ENCODE measurements at places on chromosomes 1 and 21.

DNA sequence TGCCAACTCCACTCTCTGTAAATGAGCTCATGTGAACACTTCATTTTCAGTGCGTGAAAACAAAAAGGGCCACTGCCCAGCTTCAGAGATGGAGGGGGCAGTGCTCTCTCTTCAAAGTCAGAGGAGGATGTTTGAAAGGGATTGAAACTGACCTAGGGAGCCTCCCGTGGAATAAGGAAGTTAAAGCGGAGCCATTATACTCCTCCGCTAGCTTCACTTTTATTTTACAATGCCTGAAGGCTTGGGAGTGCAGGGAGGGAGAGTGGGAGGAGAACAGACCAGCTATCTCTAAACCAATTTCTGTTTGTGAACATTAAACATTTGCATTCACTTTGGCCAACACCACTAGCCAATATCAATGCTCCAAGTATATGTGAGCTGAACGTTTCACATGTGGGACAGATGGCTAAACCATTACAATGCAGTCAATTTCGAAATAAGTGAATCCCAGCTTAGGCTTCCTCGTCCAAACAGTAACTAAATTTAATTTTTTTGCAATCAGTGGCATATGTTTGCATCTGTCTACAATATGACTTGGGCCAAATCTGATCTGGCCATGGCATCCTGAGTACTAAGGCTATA is 126.9 kb downstream of the ESRRG start:
- no peak for DNase-seq

GRCh38 chr1:42142894-42143675 is 10.1 kb upstream of the GUCA2B start:
- no peak for DNase-seq

DNA sequence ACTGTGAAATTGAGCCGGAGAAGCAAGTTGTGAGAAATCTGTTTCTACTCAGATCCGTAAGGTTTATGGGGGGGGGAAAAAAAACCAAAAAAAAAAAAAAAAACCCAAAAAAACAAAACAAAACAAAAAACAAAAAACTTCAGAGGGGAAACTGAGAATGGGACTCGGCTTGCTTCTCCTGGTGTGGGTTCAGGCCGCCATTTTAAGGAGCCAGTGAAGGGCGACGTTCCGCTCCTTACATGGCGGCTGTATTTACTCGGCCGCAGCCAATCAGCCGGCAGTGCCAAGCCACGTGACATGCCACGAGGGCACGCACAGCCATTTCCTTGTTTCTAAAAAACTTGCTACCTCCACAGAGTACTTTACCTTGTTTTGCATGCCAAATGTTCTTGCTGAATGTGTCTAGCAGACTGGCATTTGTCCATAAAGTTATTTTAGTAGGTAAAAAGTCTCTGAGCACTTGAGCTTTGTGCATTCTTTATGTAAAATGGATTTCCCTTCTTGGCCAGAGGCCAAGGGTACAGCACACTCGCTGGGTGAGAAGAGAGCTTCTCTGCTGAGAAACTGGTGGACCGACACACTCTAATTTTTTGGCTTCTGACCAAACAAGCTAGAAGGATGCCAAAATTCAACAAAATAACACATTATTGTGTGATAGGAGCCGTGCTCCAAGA is 101.8 kb downstream of the NFIA start:
- DNase-seq, result no peak

- peak; percentile 30 for DNase-seq
These were observed 41.6 kb downstream of the LAMC2 start for GRCh38 chr1:183227422-183228346.

DNA sequence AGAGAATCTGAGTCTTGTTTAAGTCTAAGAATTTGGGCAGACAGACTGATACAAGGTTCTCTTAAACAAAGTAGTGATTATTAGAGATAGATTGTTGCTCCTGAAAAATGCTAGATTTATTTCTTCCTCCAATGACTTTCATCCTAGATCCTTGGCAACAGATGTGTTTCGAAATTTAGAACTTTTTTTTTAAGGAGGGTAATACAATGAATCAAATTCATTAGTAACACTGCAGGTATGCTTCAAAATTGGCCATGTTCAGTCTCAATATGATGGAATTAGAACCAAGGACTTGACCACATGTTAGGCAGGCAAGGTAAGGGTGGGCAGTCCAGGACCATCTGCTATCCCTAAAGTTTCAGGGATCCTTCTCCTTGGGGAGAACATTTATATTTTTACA is 4.5 kb upstream of the LCE1F start:
- DNase-seq, result no peak

GRCh38 chr1:92291372-92291999 is 7.3 kb downstream of the GLMN start:
- DNase-seq, result no peak

GRCh38 chr1:41495210-41495948 is 10.9 kb upstream of the EDN2 start:
- no peak for DNase-seq

GRCh38 chr1:211145944-211146343 is 12.0 kb upstream of the KCNH1 start:
- no peak for DNase-seq

- DNase-seq, result no peak
These were observed 57.3 kb upstream of the MAGI3 start for GRCh38 chr1:113333056-113333455.

DNA sequence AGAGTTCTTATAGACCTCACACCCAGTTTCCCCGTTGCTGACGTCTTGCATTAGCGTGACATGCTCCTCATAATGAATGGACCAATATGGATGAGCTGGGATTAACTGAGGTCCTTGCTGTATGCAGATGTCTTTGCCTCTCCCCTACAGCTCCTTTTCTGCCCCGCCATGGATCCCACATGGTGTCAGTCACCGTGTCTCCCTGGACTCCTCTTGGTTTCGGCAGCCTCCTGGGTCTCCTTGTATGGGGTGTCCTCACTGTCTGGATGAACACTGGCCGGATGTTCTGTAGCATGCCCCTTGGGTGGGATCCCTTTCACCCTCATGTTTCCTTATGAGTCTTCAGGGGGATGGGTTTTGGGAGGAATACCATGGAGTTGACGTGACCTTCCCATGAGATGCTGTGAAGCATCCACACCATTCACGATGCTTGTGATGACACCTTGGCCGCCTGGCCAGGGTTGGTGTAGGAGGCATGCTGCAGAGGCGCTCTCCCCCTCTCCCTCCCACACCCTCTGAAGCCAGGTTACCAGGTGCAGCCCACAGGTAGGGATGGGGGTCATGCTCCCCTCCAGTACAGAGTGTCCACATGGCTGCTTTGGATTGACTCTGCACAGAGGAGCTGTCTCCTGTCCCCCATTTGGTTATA is 4.4 kb downstream of the GJC2 start:
- DNase-seq, result no peak

GRCh38 chr1:214979191-214979590 is 103.3 kb upstream of the KCNK2 start:
- no peak for DNase-seq

GRCh38 chr1:33036051-33036525 is 595 bp downstream of the AK2 start:
- no peak for DNase-seq

GRCh38 chr1:244066954-244067716 is 16.1 kb downstream of the ZBTB18 start:
- DNase-seq, result no peak

DNA sequence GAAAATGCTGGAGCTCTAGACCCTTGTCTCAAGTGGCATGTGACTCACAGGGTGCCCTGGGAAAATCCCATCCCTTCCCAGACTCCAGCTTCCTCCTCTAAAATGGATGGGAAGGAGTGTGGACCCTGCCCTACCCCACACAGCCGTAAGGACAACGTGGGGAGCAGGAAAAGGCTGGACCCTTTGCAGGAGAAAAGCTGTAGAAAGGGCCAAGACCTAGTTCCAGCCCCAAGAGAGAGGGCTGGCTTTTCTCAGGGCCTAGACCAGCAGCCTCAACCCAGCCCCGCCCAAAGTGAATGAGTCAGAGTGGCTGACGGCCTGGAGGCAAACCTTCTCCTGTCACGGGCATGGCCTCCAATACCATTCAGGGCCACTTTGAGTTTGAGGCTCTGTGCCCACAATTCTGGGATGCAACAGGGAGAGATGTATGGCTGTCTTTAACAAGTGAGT is 1.1 kb downstream of the LAMB3 start:
- DNase-seq, result no peak

- DNase-seq, result no peak
These were observed 16.7 kb downstream of the RAB3B start for GRCh38 chr1:51973587-51974474.

- DNase-seq, result no peak
These were observed 88.1 kb downstream of the COP1 start for GRCh38 chr1:176118985-176119384.

GRCh38 chr1:156371553-156372264 is 2.7 kb downstream of the RHBG start:
- no peak for DNase-seq

DNA sequence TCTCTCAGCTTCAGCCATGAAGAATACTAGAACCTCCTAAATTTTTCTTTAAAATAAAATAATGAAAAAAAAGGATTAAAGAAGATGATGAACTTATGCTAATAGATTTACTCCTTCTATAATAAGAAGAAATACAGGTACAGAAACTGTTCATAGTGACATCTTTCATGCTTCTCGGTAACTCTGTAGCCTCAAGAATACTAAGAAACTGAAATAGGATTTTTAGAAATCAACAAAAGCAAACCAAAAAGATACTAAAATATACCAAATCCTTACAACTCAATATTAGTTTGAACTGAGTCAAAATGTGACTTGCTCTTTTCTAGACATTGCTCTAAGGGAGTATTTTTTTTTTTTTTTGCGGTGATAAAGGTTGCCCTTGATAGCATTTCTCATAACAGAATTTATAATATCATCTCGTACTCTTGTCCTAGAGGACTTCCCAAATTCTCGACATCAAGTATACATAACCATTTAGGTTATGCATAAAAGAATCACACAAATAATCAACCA is 42.8 kb downstream of the ZZZ3 start:
- no peak for DNase-seq

- DNase-seq, result no peak
These were observed 135.0 kb upstream of the COL6A1 start for GRCh38 chr21:45846373-45847160.

GRCh38 chr1:167121375-167122120 is 27.7 kb downstream of the STYXL2 start:
- no peak for DNase-seq

DNA sequence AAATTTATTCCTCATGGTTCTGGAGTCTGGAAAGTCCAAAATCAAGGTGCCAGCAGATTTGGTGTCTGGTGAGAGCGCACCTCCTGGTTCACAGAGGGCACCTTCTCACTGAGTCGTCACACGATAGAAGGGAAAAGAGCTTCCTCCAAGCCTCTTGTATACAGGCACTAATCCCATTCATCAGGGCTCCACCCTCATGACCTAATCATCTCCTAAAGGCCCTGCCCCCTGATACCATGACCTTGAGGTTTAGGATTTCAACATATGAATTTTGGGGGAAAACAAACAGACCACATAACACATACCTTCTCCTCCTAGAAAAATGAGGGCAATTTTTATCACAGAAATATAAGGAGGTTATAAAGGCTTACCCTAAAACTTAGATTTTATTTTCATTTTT is 88.0 kb upstream of the NFIA start:
- DNase-seq, result no peak

- DNase-seq, result no peak
These were observed 117.6 kb upstream of the CD34 start for GRCh38 chr1:208028526-208028925.

- DNase-seq, result no peak
These were observed 26.7 kb upstream of the RPTN start for GRCh38 chr1:152185544-152186391.

DNA sequence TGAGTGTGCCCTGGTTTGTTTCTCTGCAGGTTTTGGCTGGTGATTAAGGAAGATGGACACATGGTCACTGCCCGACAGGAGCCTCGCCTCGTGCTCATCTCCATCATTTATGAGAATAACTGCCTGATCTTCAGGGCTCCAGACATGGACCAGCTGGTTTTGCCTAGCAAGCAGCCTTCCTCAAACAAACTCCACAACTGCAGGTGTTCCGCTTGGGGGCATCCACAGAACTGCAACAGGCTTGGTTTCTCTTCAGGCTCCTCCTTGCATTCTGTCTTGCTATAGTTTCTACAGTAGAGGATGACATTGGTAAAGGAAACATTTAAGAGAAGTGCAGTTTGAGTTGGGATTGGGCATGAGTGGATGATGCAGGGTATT is 6.8 kb downstream of the MTARC2 start:
- no peak for DNase-seq

- DNase-seq, result no peak
These were observed 30.2 kb upstream of the EXOSC10 start for GRCh38 chr1:11129649-11130390.

GRCh38 chr1:185824106-185824505 is 89.9 kb downstream of the HMCN1 start:
- no peak for DNase-seq

DNA sequence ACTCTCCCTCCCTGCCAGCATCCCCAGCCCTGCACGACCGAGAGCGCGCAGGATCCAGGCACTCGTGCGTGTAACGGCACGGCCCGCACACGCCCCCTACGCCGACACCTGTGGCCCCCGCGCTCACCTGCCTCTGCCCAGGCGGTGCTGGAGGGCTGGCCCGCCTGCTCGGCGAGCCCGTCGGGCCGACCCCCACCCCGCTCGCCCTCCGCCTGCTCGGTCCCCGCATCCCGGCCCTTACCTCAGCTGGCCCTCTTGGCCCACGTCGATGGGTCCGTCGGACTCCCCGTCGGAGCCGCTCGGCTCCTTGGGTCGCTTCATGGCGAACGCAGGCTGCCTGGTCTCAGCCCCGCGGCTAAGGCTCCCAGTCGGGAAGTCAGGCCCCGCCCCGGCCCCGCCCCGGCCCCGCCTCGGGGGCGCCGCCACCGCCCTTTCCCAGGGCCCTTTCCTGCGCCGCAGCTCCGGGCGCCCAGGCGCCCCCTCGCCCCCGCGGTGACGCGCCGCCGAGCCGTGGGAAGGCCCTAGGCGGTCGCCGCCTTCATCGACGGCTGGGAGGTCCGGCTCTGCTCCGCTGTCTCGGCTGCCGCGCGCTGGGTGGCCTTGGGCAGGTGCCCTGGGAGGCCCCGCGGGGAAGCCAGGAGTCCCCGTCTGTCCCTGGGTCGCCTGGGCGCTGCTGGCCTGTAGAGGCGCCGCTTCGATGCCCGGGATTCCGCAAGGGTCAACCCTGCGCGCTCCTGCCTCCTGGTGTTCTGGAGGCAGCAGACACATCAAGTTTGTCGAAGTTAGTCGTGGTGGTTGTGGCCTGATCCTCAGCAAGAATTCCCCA is at the start of gene HEYL:
Gene HEYL (minus strand): TSS at position 339 of the 826 bp plus-strand sequence. CDS start 18 bp downstream, at position 321.
- peak; percentile 71 for DNase-seq

GRCh38 chr1:151516031-151516511 is 4.9 kb downstream of the CGN start:
- DNase-seq, result no peak

DNA sequence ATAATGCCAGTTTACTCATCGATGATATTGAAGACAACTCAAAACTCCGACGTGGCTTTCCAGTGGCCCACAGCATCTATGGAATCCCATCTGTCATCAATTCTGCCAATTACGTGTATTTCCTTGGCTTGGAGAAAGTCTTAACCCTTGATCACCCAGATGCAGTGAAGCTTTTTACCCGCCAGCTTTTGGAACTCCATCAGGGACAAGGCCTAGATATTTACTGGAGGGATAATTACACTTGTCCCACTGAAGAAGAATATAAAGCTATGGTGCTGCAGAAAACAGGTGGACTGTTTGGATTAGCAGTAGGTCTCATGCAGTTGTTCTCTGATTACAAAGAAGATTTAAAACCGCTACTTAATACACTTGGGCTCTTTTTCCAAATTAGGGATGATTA is 13.7 kb downstream of the GGPS1 start:
- no peak for DNase-seq

GRCh38 chr1:174286042-174286441 is 126.7 kb downstream of the RABGAP1L start:
- DNase-seq, result no peak

GRCh38 chr1:44637702-44638411 is 36.4 kb downstream of the TMEM53 start:
- no peak for DNase-seq

GRCh38 chr1:17197696-17198095 is 7.2 kb upstream of the PADI1 start:
- DNase-seq, result no peak

Data from GM19239 (cell line).